ENCODE measurements at places on chromosomes 16 and 17. TPM values are rescaled to one million over a fixed set of nuclear protein-coding genes. Genes with fewer than 3 reads are reported as not detected.

DNA sequence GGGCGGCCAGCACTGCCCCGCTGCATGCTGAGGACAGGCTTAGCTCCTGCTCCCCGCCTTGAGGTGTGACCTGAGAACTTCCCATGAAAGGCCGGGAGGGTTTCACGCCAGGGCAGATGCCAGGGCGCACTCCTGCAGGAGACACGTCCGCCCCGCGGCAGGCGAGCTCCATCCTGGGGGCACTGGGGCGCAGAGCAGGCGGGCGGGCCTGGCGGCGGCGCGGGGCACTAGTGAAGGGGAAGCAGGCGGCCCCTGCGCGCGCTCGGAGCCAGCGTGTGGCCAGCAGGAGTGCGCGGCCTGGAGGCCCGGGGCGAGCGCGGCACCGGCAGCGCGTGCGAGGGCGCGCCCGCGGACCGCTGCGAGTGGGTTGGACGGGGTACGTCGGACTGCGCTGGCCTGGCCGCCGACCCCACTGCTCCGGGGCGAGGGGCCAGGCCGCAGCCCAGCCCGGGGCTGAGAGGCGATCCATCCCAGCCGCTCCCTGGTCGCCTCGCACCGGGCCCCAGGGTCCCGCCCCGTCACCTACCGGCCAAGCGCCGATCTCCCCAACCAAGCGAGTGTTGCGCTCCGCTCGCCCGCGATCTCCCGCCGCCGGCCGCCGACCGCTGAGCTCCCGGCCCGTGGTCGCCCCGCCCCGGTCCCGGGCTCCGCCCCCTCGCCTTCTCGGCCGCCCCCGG is at the start of gene MAP3K14:
Gene MAP3K14, minus strand, starts transcription at position 587 of the 677 bp plus-strand sequence. CDS start 26,275 bp downstream, outside the sequence.
- DNase-seq, result peak; percentile 65
- H3K27me3 ChIP-seq, result no peaks in the 10 kb centered on the region
- no peaks in the 10 kb centered on the region for H3K36me3 ChIP-seq
- H3K4me1 ChIP-seq, result peaks cover 3% of the 10 kb centered on the region

Gene ABCA10
- not detected for total RNA-seq

GRCh38 chr17:3049705-3050295 is 13.6 kb downstream of the OR1D5 start:
- H3K4me1 ChIP-seq, result no peaks in the 10 kb centered on the region
- no peaks in the 10 kb centered on the region for H3K27me3 ChIP-seq
- no peak overlapping the region for H3K27ac ChIP-seq
- peak; percentile 28 for DNase-seq
- peak overlapping the region; percentile 87 for H3K4me3 ChIP-seq
- no peaks in the 10 kb centered on the region for H3K36me3 ChIP-seq

GRCh38 chr17:49334744-49335512 is 27.1 kb downstream of the ZNF652 start:
- 0 out of 3 replicates have a peak, but pooled peaks cover 2% of the 10 kb centered on the region for H3K36me3 ChIP-seq
- H3K4me3 ChIP-seq, result no peak overlapping the region
- no peaks in the 10 kb centered on the region for H3K4me1 ChIP-seq
- H3K27ac ChIP-seq, result no peak overlapping the region
